ENCODE measurements at places on chromosomes 6 and 20.

DNA sequence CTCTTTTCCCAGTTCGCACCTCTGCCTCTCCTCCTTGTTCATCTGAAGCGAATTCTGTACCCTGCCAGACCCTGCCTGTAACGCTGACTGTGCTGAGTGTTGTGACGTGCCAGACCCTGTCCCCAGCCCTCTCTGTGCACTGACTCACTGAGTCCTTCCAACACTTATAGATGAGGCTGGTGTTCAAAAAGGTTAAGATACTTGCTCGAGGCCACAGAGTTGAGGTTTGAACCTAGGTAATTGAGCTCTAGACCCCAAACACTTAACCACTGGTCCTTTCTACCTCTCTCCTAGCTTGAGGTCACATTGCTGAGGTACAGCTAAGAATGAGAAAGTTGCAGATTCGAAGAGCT lies 45.7 kb upstream of the NEDD9 start:
- DNase-seq = peak; percentile 46

DNA sequence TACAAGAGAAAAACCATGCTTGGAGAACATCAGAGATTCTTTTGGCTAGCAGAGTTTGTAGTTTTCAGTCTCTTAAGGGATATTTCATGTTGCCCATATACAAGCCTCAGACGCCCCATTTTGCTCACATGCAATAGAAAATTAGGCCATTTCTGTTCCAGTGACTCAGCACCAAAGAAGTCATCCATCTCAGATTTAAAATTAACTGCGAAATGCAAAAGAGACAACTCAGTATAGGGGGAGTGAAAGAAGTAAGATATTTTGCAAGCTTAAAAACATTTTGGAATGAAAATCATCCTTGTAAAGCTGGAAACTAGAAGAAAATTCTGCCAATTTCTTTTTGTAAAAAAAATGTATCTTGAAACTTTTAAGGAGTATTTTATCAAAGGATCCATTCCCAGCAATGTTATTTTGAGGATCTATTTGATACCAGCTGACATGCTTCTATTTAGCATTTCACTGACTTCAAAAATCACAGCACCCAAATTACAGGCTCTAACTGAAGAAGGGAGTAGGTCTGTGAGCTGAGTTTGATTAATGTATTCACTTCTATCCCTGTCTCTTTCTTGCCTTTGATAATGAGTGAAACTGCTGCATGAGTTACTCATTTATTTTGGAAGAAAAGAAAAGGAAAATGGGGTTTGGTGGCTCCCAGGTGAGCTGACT lies 223.7 kb upstream of the SULF2 start:
- DNase-seq = no peak

- no peak for DNase-seq
These were observed 489.9 kb downstream of the TFAP2A start for GRCh38 chr6:9924971-9925370.

DNA sequence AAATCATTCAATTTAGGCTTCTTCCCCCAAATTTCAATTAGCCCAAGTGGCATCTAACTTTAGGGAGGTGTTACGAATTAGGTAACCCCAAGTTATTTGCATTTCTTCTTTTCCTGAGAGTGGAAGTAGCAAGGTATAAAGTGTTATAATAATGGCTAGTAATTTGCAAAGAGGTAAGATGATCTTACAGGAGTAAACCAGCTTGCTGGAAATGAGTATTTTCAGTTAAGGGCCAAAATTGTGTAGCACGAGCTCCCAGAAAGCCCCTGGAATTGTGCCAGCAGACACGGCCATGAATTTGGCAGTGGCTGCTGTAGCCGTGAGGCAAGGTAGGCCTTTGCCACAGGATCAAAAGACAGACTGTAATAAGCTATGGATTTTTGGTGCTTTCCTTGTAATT lies 38.0 kb downstream of the CITED2 start:
- no peak for DNase-seq

DNA sequence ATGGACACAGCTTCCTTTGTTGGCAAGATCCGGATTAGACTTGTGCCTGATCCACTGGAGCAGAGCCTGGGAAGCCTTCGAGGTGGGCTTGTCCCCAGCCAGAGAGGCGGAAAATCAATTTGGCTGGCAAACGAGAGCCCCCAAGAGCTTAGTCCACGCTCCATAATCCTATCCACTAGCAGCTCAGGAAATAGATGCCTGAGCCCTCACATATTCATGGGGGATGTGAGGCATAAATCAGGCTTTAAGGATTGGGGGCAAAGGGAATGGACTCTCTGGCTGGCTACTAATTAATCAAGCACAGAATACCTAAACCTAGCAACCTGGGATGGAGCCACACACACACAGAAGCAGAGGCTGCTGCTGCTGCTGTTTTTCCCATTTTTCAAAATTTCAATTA lies 137.9 kb downstream of the PKHD1 start:
- DNase-seq = no peak

DNA sequence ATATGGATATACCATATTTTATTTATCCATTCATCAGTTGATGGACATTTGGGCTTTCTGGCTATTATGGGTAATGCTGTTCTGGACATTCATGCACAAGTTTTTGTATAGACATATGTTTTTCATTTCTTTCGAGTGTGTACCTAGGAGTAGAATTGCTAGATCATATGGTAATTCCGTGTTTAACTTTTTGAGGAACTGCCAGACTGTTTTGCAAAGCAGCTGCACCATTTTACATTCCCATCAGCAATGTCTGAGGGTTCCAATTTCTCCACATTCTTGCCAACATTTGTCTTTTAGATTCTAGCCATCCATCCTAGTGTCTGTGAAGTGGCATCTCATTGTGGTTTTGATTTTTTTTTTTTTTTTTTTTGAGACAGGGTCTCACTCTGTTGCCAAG lies 20.8 kb downstream of the SRC start:
- DNase-seq = no peak

GRCh38 chr6:17865798-17866725 lies 121.4 kb downstream of the KIF13A start:
- no peak for DNase-seq

GRCh38 chr6:129050086-129050485 lies 167.1 kb downstream of the LAMA2 start:
- no peak for DNase-seq

GRCh38 chr6:6008089-6008647 lies 1.4 kb upstream of the NRN1 start:
- peak; percentile 32 for DNase-seq

DNA sequence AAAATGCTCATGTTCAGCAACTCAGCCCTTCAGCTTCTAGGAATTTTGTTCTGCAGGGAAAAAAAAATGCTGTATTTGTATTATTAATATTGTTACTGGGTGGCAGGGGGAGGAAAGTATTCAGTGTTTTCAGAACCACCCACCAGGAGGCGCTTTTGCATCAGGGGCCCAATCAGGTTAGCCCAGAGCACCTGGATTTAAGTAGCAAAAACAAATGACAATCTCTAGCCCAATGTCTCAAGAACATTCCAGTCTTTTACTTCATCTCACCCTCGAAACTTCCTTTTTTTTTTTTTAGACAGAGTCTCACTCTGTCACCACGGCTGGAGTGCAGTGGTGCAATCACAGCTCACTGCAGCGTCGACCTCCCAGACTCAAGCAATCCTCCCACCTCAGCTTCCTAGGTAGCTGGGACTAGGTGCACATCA lies 635 bp upstream of the C20orf203 start:
- DNase-seq = peak; percentile 67

GRCh38 chr20:62753626-62754025 lies 42.6 kb upstream of the MRGBP start:
- DNase-seq = no peak

DNA sequence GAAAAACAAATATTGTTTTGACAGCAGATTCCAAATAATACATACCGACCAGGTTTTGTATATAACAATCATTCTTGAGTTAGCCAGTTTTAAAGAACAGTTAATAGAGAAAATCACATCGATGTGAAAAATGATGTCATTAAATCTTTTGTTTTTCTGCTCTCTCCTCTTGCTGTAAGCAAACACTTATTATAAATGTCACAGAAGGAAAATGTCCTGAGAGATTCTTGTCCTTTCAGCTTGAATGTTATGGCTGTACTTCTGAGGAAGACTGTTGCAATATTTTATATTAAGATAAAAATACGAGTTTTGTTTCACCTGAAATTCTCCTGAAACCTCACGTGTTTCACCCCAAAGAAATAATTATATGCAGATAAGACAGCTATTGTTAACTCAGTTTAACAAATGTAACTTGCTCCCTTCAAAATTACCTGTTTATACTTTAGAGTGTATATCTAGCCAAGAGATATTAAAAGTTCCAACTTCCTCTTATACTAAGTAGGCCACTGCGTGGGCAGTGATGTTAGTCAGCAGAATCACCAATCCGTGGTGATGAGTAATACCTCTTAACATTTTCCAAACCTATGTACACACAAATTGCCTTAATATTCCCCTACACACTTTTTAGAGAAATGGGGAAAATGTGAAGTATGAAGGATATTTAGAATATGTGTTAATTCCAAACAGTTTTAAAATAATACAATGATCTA lies 1111.4 kb upstream of the CITED2 start:
- DNase-seq = no peak

- no peak for DNase-seq
These were observed 20.1 kb downstream of the APCDD1L start for GRCh38 chr20:58494923-58495622.

DNA sequence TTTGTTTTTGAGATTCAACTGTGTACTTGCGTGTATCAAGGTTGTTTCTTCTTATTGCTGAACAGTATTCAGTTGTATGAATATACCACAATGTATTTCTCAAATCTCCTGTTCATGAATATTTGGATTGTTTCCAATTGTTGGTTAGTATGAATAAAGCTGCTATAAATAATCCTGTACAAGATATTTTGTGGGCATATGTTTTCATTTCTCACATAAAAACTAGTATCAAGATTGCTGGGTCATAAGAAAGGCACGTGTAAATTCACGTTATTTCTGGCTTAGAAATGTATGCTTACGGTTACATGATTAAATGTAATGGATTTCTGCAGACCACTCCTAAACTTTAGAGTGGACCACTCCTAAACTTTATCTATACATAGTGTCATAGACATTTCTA lies 96.6 kb downstream of the BTBD3 start:
- no peak for DNase-seq

DNA sequence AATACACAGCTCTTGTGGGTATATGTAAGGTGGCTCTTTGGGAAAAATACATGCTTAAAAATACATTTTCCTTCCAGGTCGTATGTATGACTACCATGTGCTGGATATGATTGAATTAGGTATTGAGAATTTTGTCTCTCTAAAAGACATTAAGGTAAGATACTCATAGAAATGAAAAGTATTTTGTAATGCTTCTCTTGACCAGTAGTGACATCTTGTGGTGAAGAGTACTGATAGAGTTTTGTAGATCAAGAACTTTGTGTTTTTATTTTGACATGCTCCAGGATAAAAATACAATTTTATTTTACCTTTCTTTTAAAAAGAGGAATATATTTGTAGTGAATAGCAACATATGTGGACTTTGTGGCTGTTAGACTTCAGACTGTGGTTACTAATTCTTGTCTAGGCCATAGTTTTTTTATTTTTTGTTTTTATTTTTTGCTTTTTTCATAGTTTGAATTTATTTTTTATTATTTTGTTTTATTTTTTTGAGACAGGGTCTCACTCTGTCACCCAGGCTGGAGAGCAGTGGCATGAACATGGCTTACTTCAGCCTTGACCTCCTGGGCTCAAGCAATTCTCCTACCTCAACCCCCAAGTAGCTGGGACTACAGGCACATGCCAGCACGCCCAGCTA lies 17.9 kb downstream of the RPF2 start:
- DNase-seq = peak; percentile 11

DNA sequence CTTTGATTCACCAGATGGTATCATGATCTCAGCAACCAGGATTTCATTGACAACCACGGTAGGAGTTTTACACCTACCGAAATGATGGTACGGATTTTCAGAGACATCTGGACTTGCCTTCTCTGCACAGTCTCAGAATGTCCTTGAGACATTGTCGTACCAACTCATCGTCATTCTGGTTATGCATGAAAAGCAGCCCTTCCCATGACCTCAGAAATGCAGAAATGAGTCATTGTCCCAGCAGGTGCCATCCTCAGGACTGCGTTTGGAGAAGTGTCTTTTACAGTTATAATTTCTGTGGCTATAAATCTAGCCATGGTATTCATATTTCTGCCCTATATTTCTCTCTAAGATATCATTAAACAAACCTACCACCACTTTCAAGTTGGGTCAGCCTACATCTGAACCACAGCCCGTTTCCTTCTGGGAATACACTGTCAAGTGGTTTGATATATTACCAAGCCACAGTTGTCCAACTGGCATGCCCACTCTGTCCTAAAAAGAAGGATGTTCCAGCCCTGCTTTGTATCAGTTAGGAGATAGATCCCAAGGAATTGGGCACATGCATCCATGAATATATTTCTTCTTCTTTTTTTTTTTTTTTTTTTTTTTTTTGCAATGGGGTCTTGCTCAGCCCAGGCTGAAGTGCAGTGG lies 7.5 kb upstream of the BFSP1 start:
- peak; percentile 72 for DNase-seq

GRCh38 chr6:161169035-161169434 lies 104.8 kb downstream of the AGPAT4 start:
- DNase-seq = no peak

GRCh38 chr6:166165558-166166313 lies 1.9 kb downstream of the TBXT start:
- no peak for DNase-seq

DNA sequence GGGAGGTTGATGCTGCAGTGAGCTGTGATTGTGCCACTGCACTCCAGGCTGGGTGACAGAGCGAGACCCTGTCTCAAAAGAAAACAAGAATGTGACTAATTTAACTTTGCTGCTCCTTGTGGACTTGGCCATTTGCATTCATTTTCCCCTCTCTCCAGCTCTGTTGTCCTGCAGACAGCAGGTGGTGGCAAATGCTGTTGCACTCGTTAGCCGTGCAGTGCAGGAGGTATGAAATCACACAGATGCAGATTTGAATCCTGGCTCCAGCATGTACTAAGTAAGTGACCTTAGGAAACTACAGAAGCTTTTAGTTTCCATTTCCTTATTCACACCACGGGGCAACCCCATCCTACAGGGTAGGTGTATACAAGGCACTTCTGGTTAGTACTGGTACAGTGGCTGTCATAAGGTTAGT lies 9.6 kb upstream of the BEND3 start:
- DNase-seq = no peak

DNA sequence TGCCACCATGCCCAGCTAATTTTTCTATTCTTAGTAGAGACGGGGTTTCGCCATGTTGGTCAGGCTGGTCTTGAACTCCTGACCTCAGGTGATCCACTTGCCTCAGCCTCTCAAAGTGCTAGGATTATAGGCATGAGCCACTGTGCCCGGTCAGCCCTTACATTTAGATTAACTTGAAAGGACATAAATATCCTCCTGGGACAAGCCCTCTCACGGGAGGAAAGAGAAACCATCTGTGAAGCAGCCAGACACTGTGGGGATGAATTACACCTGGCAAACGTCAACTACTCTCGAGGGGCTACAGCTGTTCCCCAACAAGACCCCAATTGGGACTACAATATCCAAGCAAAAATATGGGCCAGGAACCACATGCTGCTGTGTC lies 32.7 kb upstream of the SAMHD1 start:
- no peak for DNase-seq

DNA sequence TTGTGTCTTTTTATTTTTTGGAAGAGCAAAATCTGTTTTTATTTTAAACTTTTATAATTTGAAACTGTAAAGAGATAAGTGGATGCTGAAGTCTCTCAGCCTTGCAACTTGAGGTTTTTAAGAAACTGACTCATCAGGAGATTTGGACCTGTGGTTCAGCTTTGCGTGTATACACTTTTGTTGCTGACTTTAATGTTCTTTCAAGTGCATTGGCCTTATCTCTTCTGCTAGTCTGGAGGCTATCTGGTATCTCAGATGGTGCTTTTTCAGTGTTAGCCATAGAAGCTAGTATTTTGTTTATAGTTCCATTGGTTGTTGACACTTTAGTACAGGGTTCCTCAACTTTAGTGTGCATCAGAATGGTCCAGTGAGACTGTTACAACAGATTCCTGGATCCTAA lies 504.0 kb upstream of the SPTLC3 start:
- no peak for DNase-seq
